AG10803 (cell line): ENCODE measurements at places on chromosomes 6 and 20.

- DNase-seq = peak; percentile 10
Measured at GRCh38 chr20:17505636-17506517, 25.3 kb downstream of the BFSP1 start.

- DNase-seq = no peak
Measured at GRCh38 chr20:1927217-1927616, 32.0 kb downstream of the SIRPA start.

DNA sequence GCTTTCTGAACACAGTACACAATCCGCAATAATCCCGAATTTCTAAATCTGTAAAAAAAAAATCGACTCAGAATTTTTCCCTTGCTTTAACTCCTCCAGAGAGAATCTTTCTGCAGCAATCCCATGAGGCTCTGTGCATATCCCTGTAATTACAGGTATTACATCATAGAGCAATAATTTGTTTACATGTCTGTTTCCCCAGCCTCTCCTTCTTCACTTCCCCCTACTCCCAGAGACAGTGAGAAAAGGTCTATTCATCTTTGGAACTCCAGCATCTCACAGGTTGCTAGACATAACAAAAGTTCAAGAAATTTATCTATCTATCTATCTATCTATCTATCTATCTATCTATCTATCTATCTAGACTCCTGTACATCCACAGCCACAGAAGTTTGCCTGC lies 26.0 kb downstream of the KLHL31 start:
- no peak for DNase-seq

DNA sequence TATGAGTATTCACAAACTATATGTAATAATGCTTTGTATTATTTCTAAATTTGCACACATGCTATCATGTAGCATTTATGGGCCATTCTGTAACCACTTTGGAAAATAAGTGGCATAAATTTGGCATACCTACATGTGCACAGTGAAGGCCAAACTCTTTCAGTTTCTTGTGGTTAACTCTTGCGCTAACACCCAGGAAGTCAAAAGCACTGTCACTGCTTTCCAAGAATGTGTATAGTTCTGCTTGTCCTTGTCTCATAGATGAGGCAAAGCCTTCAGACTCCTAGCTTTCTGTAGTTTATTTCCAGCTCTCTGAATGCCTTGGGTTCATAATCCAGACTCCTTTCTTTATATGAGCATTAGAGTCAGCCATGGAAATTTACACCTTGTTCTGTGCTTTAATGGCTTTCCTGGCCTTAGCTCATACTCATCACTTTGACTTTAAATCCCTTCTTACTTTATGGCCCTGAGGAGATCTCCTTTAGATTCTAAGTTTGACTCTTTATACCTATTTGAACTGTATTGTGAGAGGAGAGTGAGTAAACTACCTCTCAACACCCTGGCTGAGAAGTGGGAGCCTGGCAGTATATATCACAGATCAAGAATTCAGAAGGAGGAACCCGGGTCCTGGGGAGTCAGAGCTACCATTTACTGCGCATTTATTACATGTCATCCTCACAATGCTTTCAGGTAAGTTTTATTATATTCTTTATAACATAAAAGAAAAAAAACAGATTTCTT lies 949 bp upstream of the SLC17A3 start:
- no peak for DNase-seq

- DNase-seq = no peak
Measured at GRCh38 chr6:135675026-135675425, 176.5 kb upstream of the PDE7B start.

- peak; percentile 23 for DNase-seq
Measured at GRCh38 chr6:142551274-142551811, 249.5 kb downstream of the ADGRG6 start.

DNA sequence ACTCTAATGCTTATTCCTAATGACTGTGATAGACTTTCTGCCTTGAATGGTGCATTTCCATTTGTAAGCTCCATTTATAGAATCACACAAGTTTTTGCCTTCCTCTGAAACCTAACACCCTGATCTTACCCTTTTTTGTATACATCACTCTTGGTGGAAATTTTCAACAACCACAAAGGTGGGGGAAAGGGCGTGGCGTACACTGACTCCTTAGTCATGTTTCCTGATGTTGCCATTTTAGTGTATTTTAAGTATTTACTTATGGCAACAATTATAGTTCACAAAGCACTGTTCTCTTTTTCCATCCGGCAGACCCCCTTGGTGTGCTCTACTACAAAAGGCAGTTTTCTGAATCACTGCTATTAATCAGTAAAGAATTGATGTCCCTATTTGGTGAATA lies 92.0 kb downstream of the ATXN1 start:
- DNase-seq = peak; percentile 44

DNA sequence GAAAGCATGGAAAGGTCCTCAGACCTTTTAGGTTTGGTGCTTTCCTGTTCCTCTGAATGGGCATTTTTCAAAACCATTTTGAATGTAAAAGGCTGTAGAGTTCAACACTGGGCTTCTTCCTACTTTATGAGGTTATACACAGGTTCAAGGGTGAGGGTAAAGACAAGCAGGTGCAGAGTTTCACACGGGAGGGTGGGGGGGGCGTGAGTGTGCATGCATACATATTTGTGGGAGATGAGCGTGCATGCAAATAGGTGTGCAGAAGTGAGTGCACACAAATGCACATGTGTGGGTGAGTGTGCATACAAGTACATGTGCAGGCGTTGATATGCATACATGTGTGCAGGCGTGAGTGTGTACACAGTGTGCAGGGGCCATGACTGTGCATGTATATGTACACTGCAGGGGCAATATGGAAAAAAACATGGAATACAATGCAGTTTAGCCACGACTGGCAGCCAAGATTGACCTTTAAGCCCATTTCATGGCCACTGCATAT lies 183.1 kb downstream of the GMPR start:
- DNase-seq = no peak

GRCh38 chr6:10030942-10031537 lies 383.8 kb downstream of the TFAP2A start:
- DNase-seq = no peak

DNA sequence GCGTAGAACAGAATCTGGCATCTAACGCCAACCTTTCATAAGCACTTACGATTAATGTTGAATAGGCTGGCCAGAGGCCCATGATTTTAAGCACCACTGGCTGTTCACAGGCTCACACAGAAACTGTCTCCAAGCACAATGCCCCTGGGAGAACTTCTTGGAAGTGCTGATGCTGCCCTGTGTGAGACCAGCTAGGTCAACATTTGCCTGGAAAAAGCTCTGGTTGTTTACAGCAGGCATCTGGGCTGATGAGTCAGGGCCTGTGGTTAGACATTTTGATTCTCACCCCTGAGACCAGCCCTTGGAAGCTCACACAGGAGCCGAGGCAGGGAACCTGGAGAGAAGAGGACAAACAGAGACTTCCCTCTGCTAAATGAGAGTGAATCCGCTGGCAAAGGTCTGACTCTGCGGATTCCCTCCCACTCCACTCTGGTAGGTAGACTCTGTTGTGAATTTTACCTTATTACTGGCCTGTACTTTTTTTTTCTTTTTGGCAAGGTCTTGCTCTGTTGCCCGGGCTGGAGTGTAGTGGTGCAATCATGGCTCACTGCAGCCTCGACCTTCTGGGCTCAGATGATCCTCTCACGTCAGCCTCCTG lies 6.8 kb upstream of the SULF2 start:
- DNase-seq = peak; percentile 97

DNA sequence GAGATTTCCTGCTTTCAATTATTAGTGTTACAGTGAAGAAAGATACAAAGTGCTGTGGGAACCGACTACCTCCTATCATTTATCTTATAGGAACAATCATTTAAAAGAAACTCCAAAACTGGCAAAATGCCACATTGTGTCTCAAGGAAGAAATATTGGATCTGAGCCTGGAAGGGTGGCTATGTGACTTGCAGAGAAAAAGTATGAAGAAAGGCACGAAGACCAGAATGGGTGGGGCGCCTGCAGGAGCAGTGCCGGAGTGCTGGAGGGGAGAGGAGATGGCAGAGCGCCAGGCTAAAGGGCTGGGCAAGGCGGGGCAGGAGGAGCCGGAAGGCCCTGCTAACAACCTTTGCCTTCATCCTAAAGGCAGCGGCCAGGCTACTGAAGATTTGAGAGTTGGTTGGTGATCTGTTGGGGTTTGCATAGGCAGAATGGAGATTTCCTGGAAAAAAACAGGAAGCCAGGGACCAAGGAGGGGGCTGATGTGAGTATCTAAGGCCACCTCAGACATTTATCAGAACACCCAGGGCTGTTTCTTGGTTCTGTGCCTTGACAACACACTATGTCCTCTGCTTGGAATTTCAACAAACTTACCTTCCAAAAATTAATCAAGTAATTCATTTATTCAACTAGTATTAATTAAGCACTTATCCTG lies 125.6 kb downstream of the MAFB start:
- DNase-seq = peak; percentile 29

DNA sequence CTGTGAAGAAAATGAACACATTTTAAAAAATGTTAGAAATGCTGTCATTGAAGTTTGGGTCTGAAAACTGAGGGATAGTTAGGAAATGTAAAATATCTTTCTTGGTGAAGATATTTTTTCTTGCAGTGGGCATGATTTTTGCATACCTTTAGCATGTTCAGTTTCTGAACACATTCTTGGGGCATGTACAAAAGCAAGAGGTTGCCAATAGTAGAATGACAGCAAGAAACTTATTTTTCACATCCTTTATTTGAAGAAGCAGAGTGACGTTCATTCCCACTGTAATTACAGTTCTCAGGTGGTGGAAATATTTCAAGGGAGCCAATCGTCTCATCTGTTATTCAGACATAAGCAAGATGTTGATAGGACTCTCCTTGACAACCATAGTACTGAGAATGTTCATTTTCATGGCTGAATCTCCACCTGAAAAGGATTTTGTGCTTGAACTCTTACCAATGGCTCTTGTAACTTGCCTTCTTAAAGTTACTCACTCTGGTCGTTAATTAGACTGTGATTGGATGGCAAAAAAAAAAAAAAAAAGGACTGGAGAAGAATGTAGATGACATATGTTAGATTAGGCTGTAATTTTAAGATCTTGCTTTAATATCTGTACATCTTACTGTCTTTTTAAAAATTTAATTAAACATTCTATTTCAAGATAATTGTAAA lies 74.4 kb downstream of the DOK5 start:
- peak; percentile 56 for DNase-seq

GRCh38 chr20:21006611-21007010 lies 99.5 kb downstream of the LINC00237 start:
- no peak for DNase-seq

GRCh38 chr6:11756726-11757125 lies 21.9 kb downstream of the ADTRP start:
- no peak for DNase-seq

- DNase-seq = no peak
Measured at GRCh38 chr6:111150577-111150976, 63.3 kb downstream of the SLC16A10 start.

DNA sequence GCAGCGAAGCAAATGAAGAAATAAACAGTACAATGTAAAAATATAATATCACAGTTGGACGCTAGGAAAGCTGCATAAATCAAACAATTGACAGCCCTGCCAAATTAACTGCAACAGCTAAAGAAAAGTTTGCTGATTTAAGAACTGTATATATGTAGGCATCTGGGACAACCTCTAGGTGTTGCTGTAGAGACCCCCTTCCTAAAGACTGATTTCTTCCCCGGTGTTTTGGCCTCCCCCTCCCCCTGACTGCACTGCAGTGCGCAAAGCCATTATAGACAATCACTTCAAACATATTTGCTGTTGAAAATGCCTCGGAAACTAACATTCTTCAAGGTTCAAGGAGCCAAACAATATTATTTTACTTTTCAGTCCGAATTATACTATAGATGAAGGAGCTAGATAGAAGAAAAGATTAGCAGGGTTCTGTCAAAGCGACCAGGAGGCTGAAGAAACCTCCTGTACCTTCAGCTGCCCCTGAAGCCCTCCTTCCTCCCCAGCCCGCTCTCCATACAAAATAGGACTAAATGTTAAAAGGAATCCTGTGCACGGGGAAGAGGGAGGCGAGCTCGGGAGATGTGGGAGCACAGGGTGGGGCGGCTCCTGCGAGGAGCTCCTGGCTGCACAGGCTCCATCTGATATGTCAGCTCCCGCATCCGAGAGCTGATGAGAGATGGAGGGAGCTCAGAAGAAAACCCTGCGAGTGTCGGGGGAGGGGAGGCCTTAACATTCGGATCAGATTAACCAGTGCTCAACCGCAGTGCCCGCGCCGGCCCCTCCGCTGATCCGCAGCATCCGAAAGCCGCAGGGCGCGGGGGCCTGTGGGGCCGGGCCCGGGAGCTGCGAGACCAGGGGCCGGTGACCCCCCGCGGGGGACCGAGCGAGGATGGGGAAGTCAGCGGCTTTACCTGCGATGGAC lies 822 bp downstream of the ELOVL4 start:
- DNase-seq = peak; percentile 13

DNA sequence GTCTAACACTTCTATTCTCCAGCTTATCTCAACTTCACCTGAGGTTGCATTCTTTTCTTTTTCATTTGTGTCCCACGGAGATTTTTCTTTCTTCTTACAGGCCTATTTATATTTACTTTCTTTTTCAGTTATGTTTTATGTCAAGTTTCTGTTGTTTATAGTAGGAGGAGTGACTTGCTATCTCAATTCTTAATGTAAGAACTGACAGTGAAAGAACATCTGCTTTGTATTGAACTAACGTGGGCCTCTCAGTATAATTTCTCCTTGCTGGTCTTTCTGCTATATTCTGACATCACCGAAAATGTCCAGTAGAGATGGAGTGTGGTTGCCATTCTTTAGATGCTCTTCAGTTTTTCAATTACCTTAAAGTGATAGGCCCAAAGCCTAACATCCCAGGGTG lies 521.7 kb downstream of the EPM2A start:
- no peak for DNase-seq

DNA sequence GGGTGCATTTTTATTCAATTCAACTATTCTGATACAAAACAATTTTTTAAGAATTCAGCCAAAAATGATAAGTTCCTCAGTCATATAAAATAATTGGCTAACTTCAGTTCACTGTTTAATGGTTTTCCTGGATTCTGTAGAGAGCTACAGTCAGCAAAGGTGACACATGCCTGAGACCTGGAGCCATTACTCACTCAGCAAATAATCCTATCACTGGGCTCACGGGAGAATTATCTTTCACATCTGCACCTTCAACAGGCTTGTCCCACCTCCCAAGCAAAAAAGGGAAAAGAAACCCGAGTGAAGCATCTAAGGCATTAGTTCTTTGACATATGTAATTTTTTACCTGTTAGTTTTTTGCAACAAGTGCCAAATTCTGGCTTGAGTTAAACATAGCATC lies 34.9 kb upstream of the FOXA2 start:
- no peak for DNase-seq

GRCh38 chr6:11926594-11927407 lies 85.3 kb upstream of the HIVEP1 start:
- DNase-seq = no peak

- DNase-seq = no peak
Measured at GRCh38 chr20:62832212-62832922, 15.5 kb downstream of the COL9A3 start.

- DNase-seq = peak; percentile 1
Measured at GRCh38 chr20:14711652-14712051, 374.2 kb upstream of the FLRT3 start.

- DNase-seq = no peak
Measured at GRCh38 chr6:3226481-3227362, 731 bp downstream of the TUBB2B start.

DNA sequence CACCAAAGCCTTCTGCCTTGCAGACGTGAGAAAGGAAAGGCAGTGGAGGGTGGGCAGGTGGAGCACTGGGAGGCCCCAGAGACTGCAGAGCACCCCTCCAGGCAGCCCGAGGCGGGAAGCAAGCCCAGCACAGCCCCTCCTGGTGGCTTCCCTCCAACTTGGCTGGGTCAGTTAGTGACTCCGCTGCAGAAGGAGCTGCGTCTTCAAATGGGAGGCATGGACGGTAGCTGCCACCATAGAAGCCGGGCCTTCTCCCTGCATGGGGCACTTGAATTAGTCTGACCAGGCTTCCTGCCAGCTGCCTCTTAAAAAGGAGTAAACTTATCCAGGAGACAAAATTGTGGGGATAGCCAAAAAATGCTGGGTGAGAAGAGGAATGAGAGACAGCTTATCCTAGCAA lies 88.0 kb upstream of the RPS6KA2 start:
- DNase-seq = no peak
